NCI-H187 (cell line): ENCODE measurements at places on chromosomes 11 and 22.

GRCh38 chr22:31143537-31143936, 3.2 kb upstream of the PLA2G3 start:
- no peak for DNase-seq

- no peak for DNase-seq
Observed at GRCh38 chr11:79623375-79623774, 182.5 kb upstream of the TENM4 start.

GRCh38 chr11:131841925-131842635, 471.7 kb downstream of the NTM start:
- DNase-seq = no peak

DNA sequence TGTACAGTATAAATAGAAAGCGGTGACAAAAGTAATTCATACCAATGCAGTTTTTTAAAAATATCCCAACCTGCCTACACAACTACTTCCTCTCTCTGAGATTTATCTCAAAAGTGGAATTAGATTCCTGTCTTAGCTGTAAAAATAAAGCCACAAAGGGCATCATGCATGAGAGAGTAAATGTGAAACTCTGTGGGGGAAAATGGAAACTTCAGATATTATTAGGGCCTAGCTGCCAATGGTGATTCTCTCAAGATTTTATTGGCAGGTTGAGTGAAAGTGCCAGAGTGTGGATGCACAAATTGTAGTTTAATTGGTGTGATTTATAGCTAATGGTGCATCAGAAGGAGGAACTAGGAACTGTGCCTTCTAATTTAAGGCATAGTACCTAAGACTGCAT, 356.9 kb upstream of the CCDC90B start:
- DNase-seq = no peak

DNA sequence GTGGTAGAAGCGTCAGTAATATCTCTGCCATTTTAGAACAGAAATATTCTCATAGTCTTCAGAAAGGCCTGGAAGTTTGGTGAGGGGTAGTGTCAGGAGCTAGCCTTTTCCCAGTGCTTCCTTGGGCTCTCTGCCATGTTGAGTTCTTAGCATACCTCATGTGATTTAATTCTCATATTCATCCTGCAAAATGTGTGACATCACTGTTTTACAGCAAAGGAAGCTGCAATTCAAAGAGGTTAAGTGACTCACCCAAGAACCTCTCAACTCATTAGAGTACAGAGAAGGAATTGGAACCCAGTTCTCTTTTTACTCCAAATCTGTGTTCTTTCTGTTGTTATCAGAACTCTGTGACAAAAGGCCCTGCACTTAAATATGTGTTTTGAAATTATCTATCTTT, 72.1 kb downstream of the RNF169 start:
- DNase-seq = no peak

DNA sequence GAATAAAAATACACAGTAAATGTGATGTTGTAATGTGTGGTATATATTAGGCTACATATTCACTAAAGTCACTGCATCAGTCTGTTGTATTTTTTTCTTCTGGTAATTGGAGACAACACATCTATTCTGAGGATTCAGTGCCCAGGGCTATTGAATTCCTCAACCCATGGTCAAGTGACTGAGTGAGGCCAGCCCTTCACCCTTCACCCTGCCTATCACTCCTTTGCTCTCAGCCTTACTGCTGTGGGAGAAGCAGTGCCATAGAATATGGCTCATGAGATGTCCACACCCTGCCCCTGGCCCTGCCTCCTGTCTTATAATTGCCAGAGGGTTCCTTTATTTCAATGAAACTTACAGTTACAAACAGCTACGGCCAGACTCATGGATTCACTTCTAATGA, 295.6 kb downstream of the NTM start:
- DNase-seq = no peak

GRCh38 chr22:40862537-40862936, 624 bp upstream of the DNAJB7 start:
- no peak for DNase-seq

GRCh38 chr11:96815236-96815635, 425.4 kb downstream of the JRKL start:
- DNase-seq = no peak

GRCh38 chr11:22426915-22427314, 88.7 kb downstream of the SLC17A6 start:
- no peak for DNase-seq

- DNase-seq = no peak
Observed at GRCh38 chr11:12150831-12151382, 40.5 kb downstream of the MICAL2 start.

- no peak for DNase-seq
Observed at GRCh38 chr22:49770547-49771265, 57.0 kb downstream of the BRD1 start.

- no peak for DNase-seq
Observed at GRCh38 chr11:1232883-1233321, 10.0 kb downstream of the MUC5B start.

GRCh38 chr22:29102300-29102699, 29.5 kb downstream of the KREMEN1 start:
- no peak for DNase-seq

DNA sequence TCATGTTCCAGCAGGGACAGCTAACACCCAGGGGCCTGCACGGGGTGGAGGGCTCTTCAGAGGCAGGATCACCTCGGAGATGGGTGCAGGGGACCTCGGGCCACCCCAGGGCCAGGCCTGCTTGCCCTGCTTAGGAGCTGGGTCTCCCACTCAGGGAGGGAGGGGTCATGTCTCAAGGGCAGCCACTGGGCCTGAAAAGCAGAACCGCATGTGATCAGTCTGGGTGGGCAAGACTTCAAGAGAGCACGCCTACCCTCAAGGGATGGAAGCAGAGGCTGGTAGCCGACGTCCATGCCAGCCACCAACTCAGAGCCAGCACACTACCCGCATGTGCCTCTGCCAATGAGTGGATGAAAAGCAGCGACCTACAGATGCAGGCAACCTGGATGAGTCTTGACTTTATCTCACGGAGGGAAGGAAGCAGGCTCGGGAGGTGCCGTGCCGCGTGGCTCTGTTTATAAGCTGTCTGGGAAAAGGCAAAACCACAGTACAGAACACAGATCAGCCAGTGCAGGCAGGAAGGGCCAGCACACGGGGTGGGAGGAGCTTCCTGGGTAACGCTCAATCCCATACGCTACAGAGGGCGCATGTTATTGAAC, 16.0 kb downstream of the TBX1 start:
- DNase-seq = no peak

- no peak for DNase-seq
Observed at GRCh38 chr11:36041988-36042611, 98.2 kb downstream of the LDLRAD3 start.

- DNase-seq = no peak
Observed at GRCh38 chr22:24494528-24495364, at the start of gene UPB1. UPB1 (plus strand) TSS chr22:24495332; CDS start chr22:24495404, 72 bp downstream.
